ENCODE measurements at places on chromosomes 5 and 9.

- DNase-seq, result peak; percentile 14
These were observed 360 bp downstream of the KLF4 start for GRCh38 chr9:107489144-107489673.

GRCh38 chr5:5381310-5381913, 41.1 kb upstream of the ICE1 start:
- DNase-seq, result no peak

DNA sequence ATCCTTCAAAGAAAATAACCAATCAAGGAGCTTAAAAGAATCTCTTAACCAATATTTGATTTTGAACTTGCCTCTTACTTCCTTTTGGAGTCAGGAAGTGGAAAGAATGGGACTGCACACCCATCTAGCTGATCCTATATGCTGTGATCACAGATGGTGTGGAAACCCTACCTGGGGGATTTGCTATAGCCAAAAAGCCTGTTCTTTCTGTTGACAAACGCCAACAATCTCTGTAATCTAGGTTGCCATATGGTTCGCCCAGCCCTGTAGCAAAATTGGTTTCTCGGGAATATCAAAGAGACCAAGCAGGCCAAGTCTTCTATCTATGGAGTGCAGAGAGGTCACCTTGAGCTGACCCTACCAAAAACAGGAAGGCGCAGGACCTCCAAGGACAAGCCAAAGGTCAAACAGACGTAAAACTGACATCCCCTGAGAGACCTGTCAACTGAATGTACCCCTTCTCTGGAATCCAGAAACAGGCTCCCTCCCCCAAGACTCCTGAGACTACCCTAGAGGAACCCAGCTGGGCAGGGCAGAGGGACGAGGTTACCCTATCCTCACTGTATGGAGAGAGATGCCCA, 19.4 kb downstream of the NRG2 start:
- DNase-seq, result peak; percentile 49

- DNase-seq, result no peak
These were observed 43.9 kb downstream of the PDZD2 start for GRCh38 chr5:31682851-31683250.

DNA sequence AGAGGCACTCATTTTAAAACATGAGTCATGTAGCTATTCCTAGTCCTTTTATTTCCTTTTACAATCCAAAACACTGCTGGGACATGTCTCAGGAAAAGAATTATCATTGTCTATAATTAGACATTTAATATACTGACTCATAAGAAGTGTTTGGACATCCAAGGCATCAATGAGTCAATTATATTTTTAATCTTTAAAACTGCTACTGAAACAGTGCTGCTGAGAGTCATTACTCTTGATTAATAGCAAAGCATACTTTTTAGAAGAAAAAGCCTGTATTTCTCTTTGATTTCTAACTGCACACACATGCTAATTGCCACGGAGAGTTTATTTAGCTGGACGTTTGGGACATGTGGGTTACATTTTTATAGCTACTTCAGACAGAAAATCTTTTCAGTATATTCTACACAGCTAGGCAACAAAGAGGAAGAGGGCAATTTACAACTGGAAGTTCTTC, 1249.0 kb upstream of the CDH18 start:
- no peak for DNase-seq

Data from mesendoderm (in vitro differentiated cells).